ENCODE measurements at places on chromosomes 1 and 21.

GRCh38 chr1:115782571-115783281 is 14.2 kb upstream of the CASQ2 start:
- DNase-seq, result no peak

- no peak for DNase-seq
Observed at GRCh38 chr1:227759341-227760300, 24.4 kb downstream of the SNAP47 start.

- no peak for DNase-seq
Observed at GRCh38 chr1:226581650-226582330, 33.2 kb downstream of the STUM start.

DNA sequence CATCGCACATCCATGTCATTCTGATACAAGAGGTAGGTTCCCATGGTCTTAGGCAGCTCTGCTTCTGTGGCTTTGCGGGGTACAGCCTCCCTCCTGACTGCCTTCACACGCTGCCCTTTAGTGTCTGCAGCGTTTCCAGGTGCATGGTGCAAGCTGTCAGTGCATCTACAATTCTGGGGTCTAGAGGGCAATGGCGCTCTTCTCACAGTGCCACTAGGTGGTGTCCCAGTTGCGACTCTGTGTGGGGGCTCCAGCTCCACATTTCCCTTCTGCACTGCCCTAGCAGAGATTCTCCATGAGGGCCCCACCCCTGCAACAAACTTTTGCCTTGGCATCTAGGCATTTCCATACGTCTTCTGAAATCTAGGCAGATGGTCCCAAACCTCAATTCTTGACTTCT is 138.2 kb upstream of the BRINP3 start:
- DNase-seq, result no peak

DNA sequence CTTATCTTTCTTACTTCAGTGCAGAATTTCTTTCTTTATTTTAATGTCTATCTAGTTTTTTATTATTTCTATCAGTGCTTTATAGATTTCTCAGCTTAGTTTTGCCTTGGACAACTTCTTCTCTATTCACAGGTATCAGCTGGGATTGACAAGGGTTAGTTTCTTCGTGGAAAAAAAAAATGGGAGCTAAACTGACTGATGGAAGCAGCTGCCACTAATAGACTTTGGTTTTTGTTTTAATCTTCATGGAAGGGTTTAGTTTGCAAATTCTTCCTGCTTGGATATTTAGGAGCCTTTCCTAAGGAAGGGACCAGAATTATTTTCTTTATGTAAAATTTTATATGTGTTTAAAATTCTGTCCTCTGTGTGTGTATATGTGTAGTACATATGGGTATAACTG is 306.1 kb upstream of the FMN2 start:
- no peak for DNase-seq

- DNase-seq, result no peak
Observed at GRCh38 chr1:218546314-218546713, 201.2 kb downstream of the TGFB2 start.
